ENCODE measurements at places on chromosomes 1 and 21. TPM values are rescaled to one million over a fixed set of nuclear protein-coding genes. Genes with fewer than 3 reads are reported as not detected.

GRCh38 chr1:65164633-65165032, 16.6 kb downstream of the AK4 start:
- no peak for DNase-seq
- no peaks in the 10 kb centered on the region for H3K27me3 ChIP-seq
- H3K4me1 ChIP-seq, result peaks cover 17% of the 10 kb centered on the region

Gene G0S2
- total RNA-seq, result 0.69 TPM

- DNase-seq, result no peak
- H3K27me3 ChIP-seq, result peaks cover 28% of the 10 kb centered on the region
- peaks cover 8% of the 10 kb centered on the region for H3K4me1 ChIP-seq
- H3K27ac ChIP-seq, result no peak overlapping the region
- peak overlapping the region; percentile 46 for H3K4me3 ChIP-seq
- H3K36me3 ChIP-seq, result no peaks in the 10 kb centered on the region
These were observed 808 bp downstream of the MAP3K21 start for GRCh38 chr1:233328142-233328921.

Gene SLAMF9
- not detected for total RNA-seq

Gene SLC9C2
- total RNA-seq, result not detected

Data from chondrocyte (in vitro differentiated cells).